ENCODE measurements at places on chromosomes 5 and 9.

- H3K27me3 ChIP-seq = no peaks in the 10 kb centered on the region
- H3K4me1 ChIP-seq = no peaks in the 10 kb centered on the region
- no peak overlapping the region for H3K4me3 ChIP-seq
- DNase-seq = no peak
- H3K27ac ChIP-seq = no peak overlapping the region
Measured at GRCh38 chr5:6659941-6660684, 26.9 kb downstream of the SRD5A1 start.

DNA sequence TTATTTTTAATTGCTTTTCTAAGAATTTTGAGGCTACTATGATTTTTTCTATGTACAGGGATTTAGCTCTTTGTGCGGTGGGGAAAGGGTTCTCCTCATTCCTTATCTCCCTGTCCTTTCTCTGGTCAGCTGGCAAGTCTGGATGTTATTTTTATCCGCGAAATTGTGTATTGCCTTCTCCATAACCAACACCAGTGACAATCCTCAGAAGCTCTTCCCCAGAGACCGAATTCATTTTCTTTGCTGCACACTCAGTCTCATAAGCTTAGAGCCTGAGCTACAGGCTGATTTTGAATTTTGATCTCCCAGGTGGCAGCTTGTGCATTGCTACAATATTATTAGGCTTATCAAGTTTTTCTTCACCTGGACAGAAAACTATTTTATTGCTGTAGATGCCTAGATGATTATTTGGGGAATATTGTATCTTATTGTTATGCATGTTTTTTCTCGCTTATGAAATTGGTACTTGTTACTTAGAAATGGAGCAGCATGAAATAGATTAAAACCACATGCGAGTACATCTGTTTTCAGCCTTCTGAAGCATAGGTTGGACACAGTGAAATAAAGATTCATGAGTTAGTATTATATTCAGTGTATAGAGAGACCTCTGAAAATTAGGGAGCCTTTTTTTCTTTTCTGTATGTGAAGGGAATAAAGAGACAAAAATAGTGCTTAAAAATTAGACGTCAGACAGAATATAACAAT, 27.3 kb downstream of the CPEB4 start:
- H3K36me3 ChIP-seq = peaks cover 18% of the 10 kb centered on the region
- peaks cover 44% of the 10 kb centered on the region for H3K4me1 ChIP-seq
- no peak overlapping the region for H3K4me3 ChIP-seq
- no peak overlapping the region for H3K27ac ChIP-seq
- H3K27me3 ChIP-seq = no peaks in the 10 kb centered on the region

GRCh38 chr5:26674846-26675245, 363.5 kb downstream of the CDH9 start:
- H3K27ac ChIP-seq = no peak overlapping the region
- H3K27me3 ChIP-seq = no peaks in the 10 kb centered on the region
- no peaks in the 10 kb centered on the region for H3K36me3 ChIP-seq
- no peaks in the 10 kb centered on the region for H3K4me1 ChIP-seq

DNA sequence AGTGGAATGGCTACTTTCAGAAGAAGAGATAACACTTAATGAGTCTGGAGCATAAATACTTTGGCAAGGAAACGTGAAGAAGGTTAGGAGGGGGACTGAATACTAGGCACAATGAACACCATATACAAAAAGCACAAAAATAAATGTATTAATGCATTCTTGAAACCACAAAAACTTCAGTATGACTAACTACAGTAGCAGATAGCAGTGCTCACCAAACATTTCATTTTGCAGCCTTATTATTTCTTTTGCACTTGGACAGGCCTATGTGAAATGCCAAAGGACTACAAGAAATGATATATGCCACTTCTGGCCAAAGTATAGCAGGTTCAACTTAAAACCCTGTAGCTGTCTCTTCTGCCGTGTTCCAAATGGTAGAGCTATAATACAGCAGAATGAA, 26.3 kb downstream of the UBQLN1 start:
- peaks cover 9% of the 10 kb centered on the region for H3K4me1 ChIP-seq
- no peaks in the 10 kb centered on the region for H3K27me3 ChIP-seq
- no peak overlapping the region for H3K27ac ChIP-seq
- no peak for DNase-seq
- H3K36me3 ChIP-seq = peaks cover 9% of the 10 kb centered on the region

DNA sequence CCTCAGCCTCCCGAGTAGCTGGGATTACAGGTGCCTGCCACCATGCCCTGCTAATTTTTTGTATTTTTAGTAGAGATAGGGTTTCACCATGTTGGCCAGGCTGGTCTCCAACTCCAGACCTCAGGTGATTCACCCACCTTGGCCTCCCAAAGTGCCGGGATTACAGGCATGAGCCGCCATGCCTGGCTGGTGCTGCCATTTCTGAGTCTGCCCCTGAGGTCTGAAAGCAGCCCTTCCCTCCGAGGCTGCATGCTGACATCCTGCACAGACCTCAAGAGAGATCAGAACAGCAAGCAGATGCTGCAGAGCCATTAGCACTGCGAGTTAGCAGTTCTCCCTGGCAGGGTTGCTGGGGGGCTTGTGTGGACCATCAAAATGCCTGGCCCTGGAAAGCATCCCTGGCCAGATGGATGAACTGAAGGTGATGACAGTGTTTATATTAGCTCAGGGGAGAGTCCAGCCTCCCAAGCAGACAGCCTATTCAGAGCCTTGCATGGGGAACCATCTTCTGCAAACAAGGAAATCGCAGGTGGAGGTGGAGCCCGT, 176.5 kb upstream of the PANK3 start:
- no peak overlapping the region for H3K27ac ChIP-seq
- H3K4me3 ChIP-seq = no peak overlapping the region
- no peaks in the 10 kb centered on the region for H3K36me3 ChIP-seq
- H3K4me1 ChIP-seq = no peaks in the 10 kb centered on the region

Measured in pancreas (tissue), 10 donors.